Endothelial cell (in vitro differentiated cells): ENCODE measurements at places on chromosomes 5 and 9. TPM values are rescaled to one million over a fixed set of nuclear protein-coding genes. Genes with fewer than 3 reads are reported as not detected.

Gene BARHL1
- 2.4 TPM for total RNA-seq

Gene UGT3A2
- 7.2 TPM for total RNA-seq

Gene FBP2
- 0.28 TPM for total RNA-seq

Gene RFESD
- total RNA-seq, result 0.97 TPM

Gene FBXW2
- total RNA-seq, result 58.4 TPM

Gene CDKN2B-AS1
- 0.36 TPM for total RNA-seq

Gene STKLD1
- 0.64 TPM for total RNA-seq

Gene IFNW1
- total RNA-seq, result not detected

Gene HTR1A
- not detected for total RNA-seq

Gene BAAT
- not detected for total RNA-seq

Gene KIAA0825
- 2.0 TPM for total RNA-seq

Gene IGFBPL1
- total RNA-seq, result 9.1 TPM

Gene RASGEF1C
- 0.64 TPM for total RNA-seq

DNA sequence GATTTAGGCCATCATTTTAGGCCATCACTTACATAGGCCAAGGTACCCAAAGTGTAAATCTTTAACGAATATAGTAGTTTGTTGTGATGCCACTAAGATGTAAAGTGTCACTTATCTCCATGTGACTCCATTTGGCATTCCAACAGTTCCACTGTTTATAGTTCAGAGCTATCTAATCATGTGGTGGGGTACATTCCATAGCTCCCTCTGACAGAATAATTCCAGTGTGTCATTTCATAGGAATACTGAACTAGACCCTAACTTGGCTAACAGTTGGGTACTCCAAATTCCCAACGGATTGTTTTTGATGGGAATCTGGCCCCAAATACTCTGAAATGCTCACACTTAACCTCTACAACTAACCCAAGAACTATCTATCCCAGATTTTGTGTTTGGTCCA lies 76.7 kb upstream of the FST start:
- DNase-seq, result no peak
- no peaks in the 10 kb centered on the region for H3K36me3 ChIP-seq
- H3K4me3 ChIP-seq, result no peak overlapping the region
- no peaks in the 10 kb centered on the region for H3K27me3 ChIP-seq
- no peaks in the 10 kb centered on the region for H3K4me1 ChIP-seq
- H3K27ac ChIP-seq, result no peak overlapping the region

- H3K4me1 ChIP-seq, result peaks cover 17% of the 10 kb centered on the region
- no peak for DNase-seq
- no peak overlapping the region for H3K27ac ChIP-seq
- peaks cover 7% of the 10 kb centered on the region for H3K36me3 ChIP-seq
- no peaks in the 10 kb centered on the region for H3K27me3 ChIP-seq
Observed at GRCh38 chr9:69045821-69046220, 10.3 kb downstream of the FXN start.

- no peaks in the 10 kb centered on the region for H3K27me3 ChIP-seq
- no peaks in the 10 kb centered on the region for H3K4me1 ChIP-seq
- no peaks in the 10 kb centered on the region for H3K36me3 ChIP-seq
- H3K27ac ChIP-seq, result no peak overlapping the region
- no peak overlapping the region for H3K4me3 ChIP-seq
- DNase-seq, result no peak
Observed at GRCh38 chr5:127216898-127217675, 73.5 kb upstream of the MEGF10 start.

- H3K27ac ChIP-seq, result no peak overlapping the region
- H3K4me1 ChIP-seq, result no peaks in the 10 kb centered on the region
- H3K36me3 ChIP-seq, result no peaks in the 10 kb centered on the region
- H3K4me3 ChIP-seq, result no peak overlapping the region
- no peaks in the 10 kb centered on the region for H3K27me3 ChIP-seq
- no peak for DNase-seq
Observed at GRCh38 chr5:19866090-19866450, 121.9 kb downstream of the CDH18 start.

- DNase-seq, result no peak
- no peaks in the 10 kb centered on the region for H3K36me3 ChIP-seq
- H3K27ac ChIP-seq, result no peak overlapping the region
- no peaks in the 10 kb centered on the region for H3K4me1 ChIP-seq
- peaks cover 1% of the 10 kb centered on the region for H3K27me3 ChIP-seq
Observed at GRCh38 chr5:85656050-85656449, 961.7 kb upstream of the COX7C start.

- no peak for DNase-seq
- H3K4me3 ChIP-seq, result peak overlapping the region; percentile 99
- peak overlapping the region; percentile 97 for H3K27ac ChIP-seq
- H3K36me3 ChIP-seq, result peaks cover 8% of the 10 kb centered on the region
- H3K4me1 ChIP-seq, result peaks cover 40% of the 10 kb centered on the region
Observed at GRCh38 chr9:131395157-131396098, 1.5 kb downstream of the PRRC2B start.

DNA sequence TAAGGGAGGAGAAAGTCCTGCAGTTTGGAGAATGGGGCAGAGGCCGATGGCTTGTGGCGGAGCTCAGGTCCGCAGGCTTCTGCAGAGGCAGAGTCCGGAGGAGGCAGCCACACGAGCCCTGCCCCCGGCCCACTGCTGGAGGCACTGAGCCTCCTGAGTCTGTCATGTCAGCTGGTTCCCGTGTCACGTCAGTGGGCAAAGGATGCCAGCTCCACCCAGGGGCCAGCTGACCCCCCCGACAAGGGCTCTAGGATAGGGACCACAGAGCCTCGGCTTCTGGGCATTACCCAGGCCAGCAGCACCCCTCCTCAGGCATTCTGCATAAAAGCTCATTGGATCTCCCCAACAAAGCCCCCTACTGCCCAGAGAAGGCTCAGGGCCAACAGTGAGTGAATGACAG lies 8.5 kb downstream of the SH3PXD2B start:
- peaks cover 14% of the 10 kb centered on the region for H3K4me1 ChIP-seq
- no peak for DNase-seq
- H3K36me3 ChIP-seq, result no peaks in the 10 kb centered on the region

- H3K4me3 ChIP-seq, result no peak overlapping the region
- H3K4me1 ChIP-seq, result no peaks in the 10 kb centered on the region
- H3K27me3 ChIP-seq, result no peaks in the 10 kb centered on the region
- DNase-seq, result no peak
Observed at GRCh38 chr9:2093920-2094597, 78.9 kb downstream of the SMARCA2 start.

DNA sequence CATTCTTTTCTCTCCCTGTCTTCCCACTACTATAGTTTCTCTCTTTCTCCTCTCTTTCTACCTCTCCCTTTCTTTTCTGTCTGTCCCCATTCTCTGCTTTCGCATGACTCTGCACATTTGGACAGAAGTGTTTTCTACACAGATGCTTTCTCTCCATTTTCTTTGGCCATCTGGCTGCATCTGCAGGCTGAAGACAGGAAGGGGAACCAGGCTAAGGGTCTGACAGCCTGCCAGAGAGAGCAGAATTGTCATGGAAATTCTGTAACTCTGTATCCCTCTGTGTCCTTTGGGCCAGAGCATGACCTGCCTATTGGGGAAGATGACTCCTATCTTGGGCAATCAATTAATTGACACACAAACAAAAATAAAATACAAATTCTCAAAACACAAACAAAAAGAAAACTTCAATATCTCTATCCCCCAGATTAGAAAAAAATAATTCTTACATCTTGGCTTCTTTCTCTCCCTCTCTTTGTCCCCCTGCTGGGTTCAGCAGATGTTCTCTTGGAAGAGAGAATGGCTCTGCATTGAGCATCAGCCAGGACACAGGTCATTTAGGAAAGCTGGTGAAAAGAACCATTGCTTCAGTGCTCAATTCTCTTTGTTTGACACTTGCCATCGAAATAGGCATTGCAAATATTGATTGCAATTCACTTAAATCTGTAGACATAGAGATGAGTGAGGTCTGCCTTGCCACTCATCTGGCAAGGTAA lies 415.9 kb upstream of the KLF4 start:
- H3K27ac ChIP-seq, result no peak overlapping the region
- no peak overlapping the region for H3K4me3 ChIP-seq
- H3K4me1 ChIP-seq, result peaks cover 5% of the 10 kb centered on the region
- no peaks in the 10 kb centered on the region for H3K27me3 ChIP-seq

DNA sequence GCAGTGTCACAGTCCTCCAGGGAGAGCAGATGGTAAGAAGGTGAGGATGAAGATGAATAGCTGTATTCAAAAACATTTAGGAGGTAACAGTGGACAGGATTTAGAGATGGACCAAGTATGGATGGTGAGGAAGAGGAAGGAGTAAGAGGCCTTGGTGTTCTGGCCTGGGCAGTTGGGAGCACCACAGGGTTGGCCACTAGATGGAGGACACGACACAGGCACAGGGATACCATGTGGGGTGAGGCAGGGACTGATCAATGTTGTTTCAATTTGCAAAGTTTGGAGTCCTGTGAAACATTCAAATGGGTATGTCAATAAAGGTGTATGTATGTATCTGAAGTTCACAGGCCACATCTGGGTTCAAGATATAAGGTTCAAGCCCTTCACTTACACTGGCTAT lies 141.1 kb upstream of the RASEF start:
- H3K4me1 ChIP-seq, result peaks cover 10% of the 10 kb centered on the region
- peaks cover 3% of the 10 kb centered on the region for H3K27me3 ChIP-seq
- no peak overlapping the region for H3K4me3 ChIP-seq
- no peak overlapping the region for H3K27ac ChIP-seq
- DNase-seq, result no peak

GRCh38 chr5:151005187-151005949 lies 15.0 kb upstream of the GPX3 start:
- no peak for DNase-seq
- no peak overlapping the region for H3K27ac ChIP-seq
- H3K27me3 ChIP-seq, result peaks cover 1% of the 10 kb centered on the region
- no peak overlapping the region for H3K4me3 ChIP-seq

DNA sequence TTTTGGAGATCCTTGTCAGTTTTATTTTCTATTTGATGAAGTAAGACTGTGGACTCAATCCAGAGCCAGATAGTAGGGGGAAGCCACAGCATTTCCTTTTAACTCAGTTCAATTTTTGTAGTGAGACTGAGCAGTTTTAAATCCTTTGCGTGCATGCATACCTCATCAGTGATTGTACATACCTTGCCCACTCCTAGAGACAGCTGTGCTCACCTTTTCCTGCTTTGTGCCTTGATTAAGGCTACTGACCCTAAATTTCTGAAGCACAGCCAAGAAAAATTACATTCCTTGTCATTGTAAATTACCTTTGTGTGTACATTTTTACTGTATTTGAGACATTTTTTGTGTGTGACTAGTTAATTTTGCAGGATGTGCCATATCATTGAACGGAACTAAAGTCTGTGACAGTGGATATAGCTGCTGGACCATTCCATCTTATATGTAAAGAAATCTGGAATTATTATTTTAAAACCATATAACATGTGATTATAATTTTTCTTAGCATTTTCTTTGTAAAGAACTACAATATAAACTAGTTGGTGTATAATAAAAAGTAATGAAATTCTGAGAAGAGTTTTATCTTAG lies 17.8 kb downstream of the DIMT1 start:
- no peaks in the 10 kb centered on the region for H3K27me3 ChIP-seq
- H3K36me3 ChIP-seq, result peaks cover 14% of the 10 kb centered on the region
- H3K27ac ChIP-seq, result no peak overlapping the region
- no peaks in the 10 kb centered on the region for H3K4me1 ChIP-seq

GRCh38 chr5:97085459-97086181 lies 56.8 kb downstream of the LIX1 start:
- no peak overlapping the region for H3K27ac ChIP-seq
- H3K36me3 ChIP-seq, result no peaks in the 10 kb centered on the region
- H3K4me3 ChIP-seq, result no peak overlapping the region
- H3K27me3 ChIP-seq, result no peaks in the 10 kb centered on the region
- DNase-seq, result no peak
- H3K4me1 ChIP-seq, result no peaks in the 10 kb centered on the region

DNA sequence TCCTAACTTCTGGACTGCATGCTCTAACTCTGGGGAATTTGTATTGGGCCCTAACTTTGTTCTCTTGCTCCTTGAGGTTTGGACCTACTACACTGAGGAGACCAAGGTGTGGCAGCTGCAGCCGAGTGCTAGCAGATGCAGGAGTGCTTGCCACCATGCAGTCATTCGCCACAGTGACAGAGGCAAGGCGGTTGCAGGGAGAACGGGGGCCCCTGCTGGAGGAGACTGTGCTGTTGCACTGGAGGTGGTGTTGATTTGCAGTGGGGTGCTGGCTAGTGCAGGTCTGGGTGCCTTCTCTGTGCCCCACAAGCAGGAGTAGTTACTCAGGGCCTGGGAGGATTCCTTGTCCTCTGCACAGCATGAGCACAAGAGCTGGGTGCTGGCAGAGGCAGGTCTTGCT lies 22.4 kb upstream of the DIRAS2 start:
- DNase-seq, result peak; percentile 23
- H3K27ac ChIP-seq, result no peak overlapping the region
- no peaks in the 10 kb centered on the region for H3K4me1 ChIP-seq
- H3K36me3 ChIP-seq, result no peaks in the 10 kb centered on the region
- H3K27me3 ChIP-seq, result no peaks in the 10 kb centered on the region
- H3K4me3 ChIP-seq, result no peak overlapping the region

GRCh38 chr5:160060001-160060400 lies 51.1 kb downstream of the TTC1 start:
- no peak overlapping the region for H3K27ac ChIP-seq
- H3K4me1 ChIP-seq, result peaks cover 37% of the 10 kb centered on the region
- H3K27me3 ChIP-seq, result peaks cover 6% of the 10 kb centered on the region

DNA sequence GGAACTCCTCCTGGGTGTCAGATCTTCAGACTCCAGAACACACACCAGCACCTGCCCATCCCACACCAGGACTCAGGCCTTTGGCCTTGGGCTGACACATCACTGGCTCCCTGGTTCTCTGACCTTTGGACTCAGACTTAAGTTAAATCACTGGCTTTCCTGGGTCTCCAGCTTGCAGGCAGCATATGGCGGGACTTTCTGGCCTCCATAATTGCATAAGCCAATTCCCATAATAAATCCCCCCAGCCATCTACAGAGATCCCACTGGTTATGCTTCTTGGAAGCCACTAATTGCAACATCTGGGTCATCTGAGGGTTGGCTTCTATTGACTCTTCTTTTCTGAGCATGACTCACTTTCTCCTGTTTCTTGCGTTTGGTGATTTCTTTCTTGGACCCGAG lies 80.3 kb upstream of the SARDH start:
- H3K4me3 ChIP-seq, result no peak overlapping the region
- no peaks in the 10 kb centered on the region for H3K27me3 ChIP-seq
- no peak overlapping the region for H3K27ac ChIP-seq
- peaks cover 19% of the 10 kb centered on the region for H3K4me1 ChIP-seq
- H3K36me3 ChIP-seq, result peaks cover 9% of the 10 kb centered on the region
- no peak for DNase-seq

DNA sequence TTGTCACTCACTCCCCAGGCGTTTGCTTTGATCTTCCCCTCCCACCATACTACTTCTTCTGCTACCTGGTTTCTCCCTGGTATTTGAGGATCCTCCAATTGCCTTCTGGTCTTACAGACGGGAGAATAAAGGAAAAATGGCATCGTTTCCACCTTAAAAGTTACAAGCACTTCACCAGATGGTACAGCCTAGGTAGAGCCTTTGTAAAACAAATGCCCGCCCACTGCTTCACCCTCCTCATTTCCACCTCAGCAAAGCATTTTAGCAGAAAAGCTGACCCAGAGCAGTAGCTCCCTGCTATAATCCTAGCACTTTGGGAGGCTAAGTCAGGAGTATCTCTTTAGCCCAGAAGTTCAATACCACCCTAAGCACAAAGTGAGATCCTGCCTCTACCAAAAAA lies 5.1 kb upstream of the ANXA2R start:
- H3K27me3 ChIP-seq, result peaks cover 2% of the 10 kb centered on the region
- H3K4me3 ChIP-seq, result peak overlapping the region; percentile 23
- no peaks in the 10 kb centered on the region for H3K36me3 ChIP-seq
- H3K4me1 ChIP-seq, result peaks cover 10% of the 10 kb centered on the region
- DNase-seq, result no peak
- H3K27ac ChIP-seq, result no peak overlapping the region

GRCh38 chr5:65926893-65927292 lies 518 bp downstream of the ERBIN start:
- peaks cover 10% of the 10 kb centered on the region for H3K36me3 ChIP-seq
- H3K4me3 ChIP-seq, result peak overlapping the region; percentile 99
- H3K27ac ChIP-seq, result peak overlapping the region; percentile 93
- peaks cover 18% of the 10 kb centered on the region for H3K27me3 ChIP-seq
- no peak for DNase-seq
- H3K4me1 ChIP-seq, result peaks cover 34% of the 10 kb centered on the region
